Stimulated activated CD4-positive, alpha-beta T cell treated with anti-CD3 and anti-CD28 coated beads, TNF-alpha, amount 100 ng/mL, for 4 hours (primary cell): ENCODE measurements at places on chromosomes 5 and 9.

DNA sequence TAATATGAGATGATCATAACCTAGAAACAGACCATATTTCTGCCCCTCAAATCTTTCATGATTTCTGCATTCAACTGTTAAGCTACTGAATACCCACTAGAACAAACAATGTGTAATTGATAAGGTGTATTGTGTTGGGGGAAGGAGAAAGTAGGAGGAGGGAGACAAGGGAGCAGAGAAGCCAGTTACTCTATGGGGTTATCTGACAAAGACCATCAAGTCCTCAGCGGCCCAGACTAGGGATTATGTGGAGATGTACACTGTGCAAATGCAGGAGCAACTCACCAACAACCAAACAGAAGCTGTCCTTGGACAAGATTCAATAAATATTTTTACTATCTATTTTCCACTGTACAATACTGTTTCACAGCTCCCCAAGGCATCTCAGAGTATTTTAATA is 2.7 kb downstream of the NRG2 start:
- no peak for DNase-seq

- DNase-seq = peak; percentile 45
These were observed 21.5 kb downstream of the TPPP start for GRCh38 chr5:671459-672328.

DNA sequence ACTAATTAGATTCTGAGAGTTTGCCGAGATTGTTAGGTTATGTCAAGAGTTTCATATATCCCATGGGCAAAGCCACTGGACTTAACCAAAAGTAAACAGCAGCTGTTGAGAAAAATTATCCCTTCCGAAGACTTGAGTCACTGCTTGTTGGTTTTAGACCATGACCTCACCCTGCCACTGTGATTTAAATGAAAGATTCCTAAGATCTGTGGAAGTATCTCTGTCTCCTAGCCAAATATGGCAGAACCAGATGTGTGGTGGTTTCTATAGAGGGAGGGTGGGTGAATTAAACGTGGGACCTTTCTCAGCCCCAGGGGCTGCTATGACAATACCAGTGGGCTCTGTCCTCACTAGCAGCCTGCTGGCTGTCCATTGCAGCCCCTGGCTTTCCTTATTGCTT is 19.3 kb downstream of the DMRT3 start:
- DNase-seq = no peak

DNA sequence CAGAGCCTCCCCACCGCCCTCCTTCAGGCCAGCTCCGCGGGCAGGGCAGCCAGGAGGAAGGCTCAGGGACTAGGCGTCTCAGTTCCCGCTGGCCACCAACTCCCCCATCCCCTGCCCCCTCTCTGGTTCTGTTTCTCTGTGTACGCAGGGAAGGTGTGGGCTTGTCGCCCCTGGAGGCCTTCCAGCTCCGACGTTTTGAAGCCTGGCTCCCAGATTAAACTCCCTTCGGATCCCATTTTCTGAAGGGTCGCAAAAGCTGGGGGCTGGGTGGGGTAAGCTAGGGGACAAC is 346 bp downstream of the ATOX1 start:
- DNase-seq = no peak

DNA sequence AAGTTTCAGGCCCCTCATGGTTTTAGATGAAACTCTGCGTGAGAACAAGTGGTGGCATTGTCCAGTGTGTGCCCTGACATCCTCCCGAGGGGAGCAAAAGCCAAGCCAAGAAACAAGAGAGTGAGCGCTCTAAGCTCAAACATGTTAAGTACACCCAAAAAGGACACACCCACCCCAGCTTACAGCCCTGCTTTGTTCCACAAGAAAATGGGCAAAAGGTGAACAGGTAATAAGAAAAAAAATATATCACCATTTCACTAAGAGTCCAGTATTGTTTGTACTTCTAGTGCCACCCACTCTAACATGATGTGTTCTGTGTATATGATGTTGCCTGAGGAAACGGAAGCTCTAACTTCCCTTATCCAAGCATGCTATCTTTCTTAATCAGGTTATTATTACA is 278.2 kb downstream of the SLIT3 start:
- DNase-seq = no peak

DNA sequence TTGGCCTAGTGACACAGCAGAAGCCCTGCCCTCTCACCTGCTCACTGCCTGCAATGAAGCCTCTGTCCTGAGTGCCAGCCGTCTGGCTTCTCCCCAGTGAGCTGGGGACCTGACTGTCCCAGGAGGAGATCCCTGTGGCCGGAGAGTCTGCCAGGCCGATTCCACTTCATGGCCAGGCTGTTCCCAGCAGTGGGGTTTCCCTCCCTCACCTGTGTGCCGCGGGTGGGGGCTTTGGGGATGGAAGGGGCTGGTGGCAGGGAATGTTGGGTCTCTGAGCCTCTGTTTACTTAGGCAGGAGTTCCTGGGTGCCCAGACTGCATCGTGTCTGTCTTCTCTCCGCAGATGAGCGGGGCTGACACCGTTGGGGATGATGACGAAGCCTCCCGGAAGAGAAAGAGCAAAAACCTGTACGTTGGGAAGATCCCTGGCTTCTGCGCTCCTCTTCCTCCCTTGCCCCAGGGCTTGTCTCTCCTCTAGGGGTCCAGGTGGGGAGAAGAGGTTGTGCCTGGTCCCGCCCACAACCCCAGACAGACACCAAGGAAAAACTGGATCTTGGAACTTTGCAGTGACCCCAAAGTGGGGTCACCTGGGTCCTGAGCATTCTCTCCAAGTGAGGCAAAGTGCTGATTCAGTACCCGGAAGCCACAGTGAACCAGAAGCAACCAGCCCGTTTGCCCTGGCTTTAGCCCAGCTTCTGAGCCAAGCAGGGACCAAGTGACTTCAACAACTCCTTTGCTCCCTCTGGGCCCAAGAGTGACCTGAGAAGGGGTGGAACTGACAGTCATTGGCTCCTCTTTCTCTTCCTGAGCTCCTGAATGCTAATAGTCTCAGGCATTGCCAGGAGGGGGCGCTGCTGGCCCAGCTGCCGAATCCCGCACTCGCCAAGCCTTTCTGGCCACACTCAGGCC is 127.7 kb downstream of the RGS3 start:
- no peak for DNase-seq

- no peak for DNase-seq
These were observed 13.7 kb upstream of the PSMB7 start for GRCh38 chr9:124428751-124429529.
